ENCODE measurements at places on chromosomes 7 and 10. TPM values are rescaled to one million over a fixed set of nuclear protein-coding genes. Genes with fewer than 3 reads are reported as not detected.

Gene LRRTM3
- not detected for total RNA-seq

- DNase-seq: no peak
Measured at GRCh38 chr7:46461334-46461777, 540.3 kb upstream of the IGFBP3 start.

Gene SUGCT
- 0.61 TPM for total RNA-seq

GRCh38 chr10:26485150-26485941 is 47.2 kb downstream of the APBB1IP start:
- no peak for DNase-seq

Gene HOXA9
- total RNA-seq: not detected

Gene AGBL3
- total RNA-seq: 2.8 TPM
